ENCODE measurements at places on chromosomes 3 and 15.

GRCh38 chr3:128279601-128279880, 126.3 kb downstream of the EEFSEC start:
- no peak for DNase-seq
- H3K27me3 ChIP-seq: no peaks in the 10 kb centered on the region
- no peak overlapping the region for H3K27ac ChIP-seq
- no peak overlapping the region for H3K4me3 ChIP-seq
- peaks cover 6% of the 10 kb centered on the region for H3K4me1 ChIP-seq

DNA sequence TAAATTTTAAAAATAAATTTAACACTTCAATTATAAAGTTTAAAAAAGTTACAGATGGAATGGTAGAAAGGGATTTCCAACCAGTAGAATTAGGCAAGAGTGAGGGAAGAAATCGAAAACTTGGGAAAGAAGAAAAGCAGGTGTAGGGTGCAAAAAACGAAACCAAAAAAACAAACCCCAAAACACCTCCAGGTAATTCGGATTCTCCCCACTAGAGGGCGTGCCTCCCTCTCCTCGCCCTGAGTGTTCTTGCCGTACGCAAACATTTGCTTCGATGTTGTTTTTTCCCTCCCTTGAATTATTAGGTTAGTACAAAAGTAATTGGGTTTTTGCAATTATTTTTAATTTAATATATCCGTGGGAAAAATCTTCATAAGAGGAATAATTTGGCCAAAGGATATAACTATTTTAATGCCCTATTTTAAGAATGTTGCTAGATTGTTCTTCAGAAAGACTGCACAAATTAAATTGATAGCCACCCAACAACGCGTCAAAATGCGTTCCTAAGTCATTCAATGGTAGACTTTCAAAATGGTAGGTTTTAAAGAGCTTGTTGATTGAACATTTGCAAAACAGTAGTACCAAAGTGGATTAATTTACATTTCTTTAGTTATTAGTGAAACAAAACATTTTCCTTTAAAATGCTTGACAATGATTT, 63.7 kb downstream of the SLC30A4 start:
- DNase-seq: peak; percentile 40
- no peaks in the 10 kb centered on the region for H3K27me3 ChIP-seq
- no peaks in the 10 kb centered on the region for H3K36me3 ChIP-seq
- no peak overlapping the region for H3K4me3 ChIP-seq
- H3K27ac ChIP-seq: no peak overlapping the region
- no peaks in the 10 kb centered on the region for H3K4me1 ChIP-seq

- DNase-seq: no peak
- no peak overlapping the region for H3K4me3 ChIP-seq
- no peaks in the 10 kb centered on the region for H3K4me1 ChIP-seq
- H3K27me3 ChIP-seq: no peaks in the 10 kb centered on the region
Observed at GRCh38 chr3:70822669-70823068, 510.2 kb upstream of the MDFIC2 start.

DNA sequence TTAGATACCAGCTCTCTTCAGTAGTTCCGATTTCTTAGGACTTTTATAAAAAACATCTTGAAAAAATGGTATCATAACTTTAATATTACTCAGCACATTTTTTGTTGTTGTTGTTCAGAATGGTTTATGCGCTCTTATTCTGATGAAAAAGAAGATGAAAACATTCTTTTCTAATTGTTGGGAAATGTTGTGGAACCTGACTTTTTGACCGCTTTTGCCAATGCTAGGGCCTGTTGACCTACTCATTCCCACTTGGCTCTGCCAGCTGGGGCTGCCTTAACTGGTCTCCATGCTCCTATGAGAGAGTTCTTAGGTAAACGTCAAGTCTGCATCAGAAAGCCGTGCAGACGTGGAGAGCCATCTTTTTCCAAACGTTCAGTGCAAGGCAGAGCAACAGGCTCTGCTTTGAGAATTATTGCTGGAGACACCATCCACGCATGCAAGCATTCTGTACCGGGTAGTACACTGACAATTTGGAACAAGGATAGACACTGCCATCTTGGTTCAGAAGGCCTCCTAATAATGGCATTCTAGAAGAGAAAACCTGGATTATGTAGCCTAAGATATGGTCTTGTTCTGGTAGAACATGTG, 176.8 kb downstream of the GHSR start:
- H3K27ac ChIP-seq: no peak overlapping the region
- H3K4me1 ChIP-seq: no peaks in the 10 kb centered on the region
- DNase-seq: no peak
- H3K27me3 ChIP-seq: no peaks in the 10 kb centered on the region
- no peak overlapping the region for H3K4me3 ChIP-seq
- H3K36me3 ChIP-seq: no peaks in the 10 kb centered on the region

GRCh38 chr3:138347960-138348753, at the start of gene MRAS:
MRAS (plus strand) TSS chr3:138348579; CDS start chr3:138372884, 24,305 bp downstream.
- H3K27me3 ChIP-seq: no peaks in the 10 kb centered on the region
- H3K4me1 ChIP-seq: peaks cover 2% of the 10 kb centered on the region
- DNase-seq: peak; percentile 92
- H3K4me3 ChIP-seq: peak within 1 kb of the TSS; percentile 71
- peak within 1 kb of the TSS; percentile 72 for H3K27ac ChIP-seq

- H3K36me3 ChIP-seq: no peaks in the 10 kb centered on the region
- H3K27me3 ChIP-seq: no peaks in the 10 kb centered on the region
- no peaks in the 10 kb centered on the region for H3K4me1 ChIP-seq
- H3K4me3 ChIP-seq: no peak overlapping the region
- DNase-seq: no peak
Observed at GRCh38 chr15:75235051-75235673, 23.0 kb upstream of the GOLGA6C start.

DNA sequence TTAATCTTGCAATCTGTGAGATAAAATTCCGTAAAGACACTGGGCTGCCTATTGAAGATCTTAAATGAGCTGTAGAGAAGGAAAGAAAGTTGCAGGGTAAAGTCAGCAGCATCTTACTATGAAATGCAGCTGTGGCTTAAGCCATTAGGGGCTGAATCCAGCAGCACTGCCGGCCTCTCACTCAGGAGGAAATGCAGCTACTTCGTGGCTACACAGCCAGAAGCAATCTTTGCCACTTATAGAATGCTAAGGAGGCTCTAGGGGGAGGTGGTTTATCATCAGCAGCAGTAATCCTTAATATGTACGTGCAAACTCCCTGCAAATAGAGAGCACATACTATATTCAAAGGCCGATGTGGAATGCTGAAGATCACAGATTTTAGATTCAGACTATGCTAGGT, 19.1 kb upstream of the MCTP2 start:
- no peaks in the 10 kb centered on the region for H3K27me3 ChIP-seq
- no peak overlapping the region for H3K27ac ChIP-seq
- no peaks in the 10 kb centered on the region for H3K4me1 ChIP-seq
- no peaks in the 10 kb centered on the region for H3K36me3 ChIP-seq
- no peak for DNase-seq

GRCh38 chr15:32781781-32782180, 64.0 kb downstream of the GREM1 start:
- H3K27ac ChIP-seq: no peak overlapping the region
- DNase-seq: peak; percentile 88
- H3K4me1 ChIP-seq: no peaks in the 10 kb centered on the region
- H3K36me3 ChIP-seq: no peaks in the 10 kb centered on the region

DNA sequence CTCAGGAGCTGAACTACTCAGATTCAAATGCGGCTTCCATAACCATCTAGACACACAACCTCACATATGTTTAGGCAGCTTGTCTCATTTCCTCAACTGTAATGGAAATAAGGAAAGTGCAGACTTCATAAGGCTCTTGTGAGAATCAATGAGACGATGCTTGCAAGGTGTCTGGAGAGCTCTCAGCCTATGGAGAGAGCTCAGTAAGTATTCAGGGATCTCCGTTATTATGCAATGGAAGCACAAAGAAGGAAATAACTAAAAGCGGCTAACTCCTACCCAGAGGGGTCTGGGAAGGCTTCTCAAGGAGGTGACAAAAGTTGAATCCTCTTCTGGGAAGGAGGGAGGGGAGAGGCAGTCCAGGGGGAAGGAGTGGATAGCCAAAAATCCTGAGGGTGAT, 50.1 kb upstream of the LIPC start:
- H3K27ac ChIP-seq: no peak overlapping the region
- DNase-seq: no peak
- H3K4me1 ChIP-seq: no peaks in the 10 kb centered on the region
- H3K4me3 ChIP-seq: no peak overlapping the region
- no peaks in the 10 kb centered on the region for H3K27me3 ChIP-seq

- no peak for DNase-seq
- H3K27me3 ChIP-seq: no peaks in the 10 kb centered on the region
- H3K27ac ChIP-seq: no peak overlapping the region
- H3K4me1 ChIP-seq: no peaks in the 10 kb centered on the region
Observed at GRCh38 chr15:51205050-51205975, 110.6 kb upstream of the TNFAIP8L3 start.

- H3K36me3 ChIP-seq: no peaks in the 10 kb centered on the region
- no peaks in the 10 kb centered on the region for H3K4me1 ChIP-seq
- no peak overlapping the region for H3K4me3 ChIP-seq
- H3K27me3 ChIP-seq: no peaks in the 10 kb centered on the region
- H3K27ac ChIP-seq: no peak overlapping the region
- no peak for DNase-seq
Observed at GRCh38 chr3:2579206-2579605, 480.5 kb downstream of the CNTN4 start.

DNA sequence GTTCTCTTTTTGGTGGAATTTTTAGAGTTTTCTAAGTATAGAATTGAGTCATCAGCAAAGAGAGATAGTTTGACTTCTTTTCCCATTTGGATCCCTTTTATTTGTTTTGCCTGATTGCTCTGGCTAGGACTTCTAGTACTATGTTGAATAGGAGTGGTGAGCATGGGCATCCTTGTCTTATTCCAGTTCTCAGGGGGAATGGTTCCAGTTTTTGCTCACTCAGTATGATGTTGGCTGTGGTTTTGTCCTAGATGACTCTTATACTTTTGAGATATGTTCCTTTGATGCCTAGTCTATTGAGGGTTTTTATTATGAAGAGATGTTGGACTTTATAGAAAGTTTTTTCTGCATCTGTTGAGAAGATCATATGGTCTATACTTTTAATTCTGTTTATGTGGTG, 72.5 kb downstream of the TNFAIP8L3 start:
- no peak for DNase-seq
- H3K36me3 ChIP-seq: no peaks in the 10 kb centered on the region
- no peaks in the 10 kb centered on the region for H3K27me3 ChIP-seq
- H3K27ac ChIP-seq: no peak overlapping the region
- no peaks in the 10 kb centered on the region for H3K4me1 ChIP-seq

DNA sequence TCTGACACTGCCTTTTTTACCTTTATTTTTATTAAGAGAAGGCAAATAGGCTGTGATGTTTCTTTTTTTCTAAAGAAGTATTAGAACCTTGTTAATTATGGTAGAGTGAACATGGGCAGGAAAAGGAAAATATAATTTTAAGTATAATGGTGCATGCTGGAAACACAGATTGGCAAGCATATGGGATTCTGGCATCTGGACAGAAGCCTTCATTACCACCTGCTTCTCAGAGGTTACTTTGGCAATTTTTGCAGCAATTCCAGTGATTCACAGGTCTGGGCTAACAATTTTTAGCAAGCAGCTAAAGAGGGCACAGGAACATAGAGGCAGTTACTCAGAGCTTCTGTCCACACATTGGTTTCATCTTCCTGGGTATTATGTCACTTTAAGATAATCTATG, 258.3 kb downstream of the DIPK2A start:
- H3K36me3 ChIP-seq: no peaks in the 10 kb centered on the region
- H3K27ac ChIP-seq: no peak overlapping the region
- no peak overlapping the region for H3K4me3 ChIP-seq
- H3K27me3 ChIP-seq: no peaks in the 10 kb centered on the region
- DNase-seq: no peak

DNA sequence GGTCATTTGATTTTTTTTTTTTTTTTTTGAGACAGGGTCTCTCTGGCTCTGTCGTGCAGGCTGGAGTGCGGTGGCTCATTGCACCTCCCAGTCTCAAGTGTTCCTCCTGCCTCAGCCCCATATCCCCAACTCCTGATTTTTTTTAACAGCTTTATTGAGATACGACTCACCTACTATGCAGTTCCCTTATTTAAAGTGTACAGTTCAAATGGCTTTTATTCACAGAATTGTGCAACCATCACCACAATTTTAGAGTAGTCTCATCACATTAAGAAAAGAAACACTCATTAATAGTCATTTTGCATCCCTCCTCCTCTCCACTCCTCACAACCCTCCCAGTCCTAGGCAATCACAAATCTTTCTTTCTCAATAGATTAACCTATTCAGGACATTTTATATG, 1.9 kb upstream of the TRA2B start:
- H3K36me3 ChIP-seq: no peaks in the 10 kb centered on the region
- H3K4me3 ChIP-seq: no peak overlapping the region
- H3K27ac ChIP-seq: no peak overlapping the region
- no peaks in the 10 kb centered on the region for H3K4me1 ChIP-seq

DNA sequence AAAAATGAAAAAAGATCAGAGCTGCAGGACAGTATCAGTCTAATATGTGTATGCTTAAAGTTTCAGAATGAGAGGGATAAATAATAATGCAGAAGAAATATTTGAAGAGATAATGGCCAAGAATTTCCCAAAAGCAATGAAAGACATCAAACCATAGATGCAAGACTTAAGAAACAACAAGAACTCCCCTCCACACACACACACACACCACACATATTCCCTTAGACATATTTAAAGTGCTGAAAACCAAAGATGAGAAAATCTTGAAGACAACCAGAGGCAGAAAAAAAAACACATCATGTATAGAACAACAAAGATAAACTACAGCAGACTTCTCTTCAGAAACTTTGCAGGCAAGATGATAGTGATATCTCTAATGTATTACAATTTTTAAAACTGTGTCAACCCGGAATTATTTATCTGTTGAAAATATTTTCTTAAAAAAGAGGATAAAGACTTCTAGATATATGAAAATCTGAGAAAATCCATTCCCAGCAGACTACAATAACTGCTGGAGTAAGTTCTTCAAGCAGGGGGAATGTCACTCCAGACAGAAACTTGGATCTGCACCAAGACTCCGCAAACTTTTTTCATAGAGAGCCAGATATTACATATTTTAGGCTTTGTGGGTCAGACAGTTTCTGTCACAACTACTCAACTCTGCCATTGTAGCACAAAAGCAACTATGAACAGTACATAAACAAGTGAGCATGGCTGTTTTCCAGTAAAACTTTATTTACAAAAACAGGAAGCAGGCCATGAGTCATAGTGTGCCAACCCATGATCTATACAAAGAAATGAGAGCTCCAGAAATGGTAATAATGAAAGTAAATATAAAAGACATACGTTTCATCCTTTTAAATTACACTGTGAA, 223.4 kb upstream of the CGNL1 start:
- no peaks in the 10 kb centered on the region for H3K27me3 ChIP-seq
- no peak overlapping the region for H3K27ac ChIP-seq

- no peak overlapping the region for H3K27ac ChIP-seq
- no peaks in the 10 kb centered on the region for H3K36me3 ChIP-seq
- no peak for DNase-seq
- H3K4me3 ChIP-seq: no peak overlapping the region
- no peaks in the 10 kb centered on the region for H3K27me3 ChIP-seq
Observed at GRCh38 chr3:155727836-155728235, 17.0 kb downstream of the PLCH1 start.

All from mesendoderm (in vitro differentiated cells).